ENCODE measurements at places on chromosomes 16 and 17. TPM values are rescaled to one million over a fixed set of nuclear protein-coding genes. Genes with fewer than 3 reads are reported as not detected.

- DNase-seq = peak; percentile 89
These were observed 233.6 kb downstream of the SEC14L1 start for GRCh38 chr17:77374170-77374936.

GRCh38 chr17:11986942-11987329 is 10.3 kb downstream of the ZNF18 start:
- no peak for DNase-seq

- DNase-seq = no peak
These were observed 4.4 kb downstream of the CACNA1G start for GRCh38 chr17:50564916-50565315.

- DNase-seq = no peak
These were observed 144.1 kb downstream of the RAB11FIP4 start for GRCh38 chr17:31535581-31535981.

GRCh38 chr17:62703776-62704380 is 76.4 kb downstream of the MRC2 start:
- peak; percentile 71 for DNase-seq

DNA sequence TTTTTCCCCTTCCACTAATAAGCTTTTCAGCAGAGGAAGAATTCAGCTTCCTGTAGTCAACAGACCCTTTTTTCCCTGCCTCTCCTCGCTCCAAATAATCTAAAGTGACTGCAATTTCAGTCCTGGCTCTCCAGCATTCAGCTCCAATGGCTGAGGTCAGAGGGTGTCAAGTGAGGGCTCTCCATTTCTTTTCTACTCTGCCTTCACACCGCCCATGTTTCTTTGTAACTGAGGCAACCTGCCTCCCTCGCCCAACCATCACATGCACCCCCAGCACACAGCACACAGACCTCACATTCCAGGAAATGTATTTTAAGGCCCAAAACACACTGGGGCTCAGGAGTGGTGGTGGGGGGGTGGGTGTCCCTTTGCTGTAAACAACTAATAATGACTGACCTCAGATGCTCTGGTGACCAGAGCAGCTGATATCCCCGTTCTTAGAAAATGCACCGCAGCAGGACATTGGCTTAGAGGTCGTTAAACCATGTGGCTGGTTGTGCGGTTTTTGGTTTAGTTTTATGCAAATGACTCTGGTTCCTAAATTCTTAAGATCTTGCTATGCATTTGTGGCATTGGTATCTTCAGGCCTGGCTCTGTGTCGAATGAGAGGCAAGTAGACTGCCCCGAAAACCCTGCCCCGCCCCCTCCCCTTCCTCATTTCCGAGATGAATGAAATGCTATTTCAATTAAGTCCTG is 203.6 kb downstream of the ZFHX3 start:
- DNase-seq = peak; percentile 58

GRCh38 chr16:426906-427249 is 1.4 kb downstream of the RAB11FIP3 start:
- DNase-seq = no peak

GRCh38 chr16:5024632-5025031 is 9.1 kb downstream of the NAGPA start:
- no peak for DNase-seq

DNA sequence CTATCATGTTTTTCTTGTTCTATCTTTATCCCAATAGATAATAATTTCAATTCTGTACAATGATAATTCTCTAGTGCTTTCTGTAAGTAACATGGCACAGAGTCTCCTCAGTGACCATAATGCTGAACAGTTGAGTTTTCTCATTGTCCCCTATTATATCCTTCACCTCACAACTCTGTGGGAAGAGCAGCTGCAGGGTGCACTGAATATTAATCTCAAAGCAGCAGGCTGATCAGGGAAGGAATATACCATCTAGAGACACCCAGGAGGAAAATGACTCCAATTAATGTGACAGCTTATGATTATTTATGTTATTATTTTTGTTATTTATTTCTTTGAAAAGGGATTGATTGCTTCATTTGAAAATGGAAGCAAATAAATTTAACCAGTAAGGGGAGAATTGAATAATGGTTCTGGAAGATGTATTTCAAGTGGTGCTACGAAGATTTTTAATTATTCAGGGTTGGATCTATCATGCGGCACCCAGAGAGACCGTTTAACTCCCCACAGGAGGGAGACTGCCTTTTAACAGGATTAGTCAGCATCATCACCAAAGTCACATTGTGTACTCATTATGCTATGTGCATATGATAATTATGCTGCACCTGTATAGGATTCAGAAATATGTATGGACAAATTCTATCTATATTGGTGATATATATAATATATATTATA is 1015.7 kb upstream of the GOT2 start:
- no peak for DNase-seq

- DNase-seq = no peak
These were observed 1.3 kb upstream of the TNFRSF17 start for GRCh38 chr16:11963706-11964105.

- no peak for DNase-seq
These were observed 103.0 kb downstream of the SNX29 start for GRCh38 chr16:12079412-12079965.

GRCh38 chr17:68291836-68292688 is 767 bp downstream of the ARSG start:
- peak; percentile 98 for DNase-seq

GRCh38 chr17:3895354-3895753 is 2.5 kb upstream of the CAMKK1 start:
- no peak for DNase-seq

DNA sequence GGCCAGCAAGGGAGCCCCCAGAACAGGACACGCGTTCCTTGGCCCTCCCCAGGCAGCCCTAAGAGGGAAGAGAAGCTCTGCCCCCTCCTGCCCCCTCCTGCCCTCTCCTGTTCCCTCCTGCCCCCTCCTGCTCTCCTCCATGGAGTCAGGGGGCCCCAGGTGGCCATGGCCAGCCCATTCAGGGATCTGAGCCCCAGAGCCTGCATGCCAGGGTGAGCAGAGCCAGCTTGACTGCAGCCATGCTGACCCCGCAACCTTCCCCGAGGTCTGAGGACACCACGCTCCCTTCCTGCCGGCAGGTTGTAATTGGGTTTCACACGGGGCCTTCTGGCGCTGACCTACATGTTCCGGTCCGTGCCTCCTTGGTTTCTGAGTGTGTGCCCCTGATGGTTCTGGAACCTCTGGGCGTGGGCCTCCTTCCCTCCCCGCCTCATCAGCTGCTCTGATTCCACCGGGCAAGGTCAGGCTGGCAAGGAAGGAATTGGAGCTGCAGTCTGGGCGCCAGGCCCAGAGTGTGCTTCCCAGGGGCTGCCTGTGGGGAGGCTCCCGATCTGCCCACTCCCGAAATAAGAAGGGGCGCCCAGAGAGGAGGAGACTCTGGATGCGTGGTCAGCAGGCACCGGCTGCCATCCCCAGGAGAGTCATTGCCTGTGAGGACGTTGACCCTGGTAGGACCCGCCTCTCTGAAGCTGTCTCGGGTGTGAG is 23.7 kb upstream of the NPTX1 start:
- DNase-seq = no peak

DNA sequence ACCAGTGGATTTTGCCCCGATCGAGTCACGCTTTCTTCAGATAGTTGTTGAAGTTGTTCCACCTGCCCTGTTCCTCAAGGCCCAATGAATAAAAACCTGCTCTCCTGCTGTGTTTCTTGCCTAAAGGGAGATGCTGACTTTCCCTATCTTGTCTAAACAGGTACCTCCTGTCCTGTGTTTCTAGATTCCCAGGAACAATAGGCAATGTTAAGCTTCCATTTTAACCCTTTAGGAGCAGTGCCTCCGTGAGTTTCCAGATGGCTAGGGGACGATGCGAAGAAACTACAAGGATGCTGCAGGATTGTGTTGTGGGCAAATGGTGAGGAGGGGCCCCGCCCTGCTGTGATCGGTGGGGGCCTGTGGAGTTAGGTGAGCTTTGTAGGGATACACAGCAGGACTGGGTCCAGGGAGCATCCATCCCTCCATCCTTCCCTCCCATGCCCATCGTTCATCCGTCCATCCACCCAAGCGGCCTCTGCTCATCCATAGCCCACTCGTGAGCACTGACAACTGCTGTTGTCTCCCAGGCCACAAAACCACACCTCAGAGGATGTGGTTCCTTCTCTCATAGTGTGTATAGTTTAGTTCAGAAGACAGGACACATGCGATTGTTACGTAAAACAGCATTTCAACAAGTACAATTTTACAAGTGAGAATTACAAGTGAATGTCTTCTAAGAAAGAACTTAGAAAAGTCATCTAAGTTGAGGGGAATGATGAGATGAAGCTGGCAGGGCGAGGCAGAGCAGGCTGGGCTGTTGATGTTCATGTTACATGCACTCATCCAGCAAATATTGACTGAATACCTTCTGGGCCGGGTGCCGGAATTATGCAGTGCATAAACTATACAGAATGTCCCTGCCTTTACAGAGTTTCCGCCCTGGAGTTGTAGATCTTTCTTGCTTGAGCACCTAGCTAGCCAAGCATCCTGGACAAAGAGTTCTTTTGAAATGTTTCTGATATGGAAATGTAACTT is 5.2 kb downstream of the ARSG start:
- peak; percentile 97 for DNase-seq

GRCh38 chr17:77432034-77432661 is 291.4 kb downstream of the SEC14L1 start:
- no peak for DNase-seq

- DNase-seq = peak; percentile 37
These were observed 95.7 kb upstream of the METRNL start for GRCh38 chr17:82983510-82984248.

- no peak for DNase-seq
These were observed 3.0 kb downstream of the ALKBH5 start for GRCh38 chr17:18186627-18186982.

GRCh38 chr16:76943921-76944320 is 247.1 kb upstream of the MON1B start:
- DNase-seq = no peak

DNA sequence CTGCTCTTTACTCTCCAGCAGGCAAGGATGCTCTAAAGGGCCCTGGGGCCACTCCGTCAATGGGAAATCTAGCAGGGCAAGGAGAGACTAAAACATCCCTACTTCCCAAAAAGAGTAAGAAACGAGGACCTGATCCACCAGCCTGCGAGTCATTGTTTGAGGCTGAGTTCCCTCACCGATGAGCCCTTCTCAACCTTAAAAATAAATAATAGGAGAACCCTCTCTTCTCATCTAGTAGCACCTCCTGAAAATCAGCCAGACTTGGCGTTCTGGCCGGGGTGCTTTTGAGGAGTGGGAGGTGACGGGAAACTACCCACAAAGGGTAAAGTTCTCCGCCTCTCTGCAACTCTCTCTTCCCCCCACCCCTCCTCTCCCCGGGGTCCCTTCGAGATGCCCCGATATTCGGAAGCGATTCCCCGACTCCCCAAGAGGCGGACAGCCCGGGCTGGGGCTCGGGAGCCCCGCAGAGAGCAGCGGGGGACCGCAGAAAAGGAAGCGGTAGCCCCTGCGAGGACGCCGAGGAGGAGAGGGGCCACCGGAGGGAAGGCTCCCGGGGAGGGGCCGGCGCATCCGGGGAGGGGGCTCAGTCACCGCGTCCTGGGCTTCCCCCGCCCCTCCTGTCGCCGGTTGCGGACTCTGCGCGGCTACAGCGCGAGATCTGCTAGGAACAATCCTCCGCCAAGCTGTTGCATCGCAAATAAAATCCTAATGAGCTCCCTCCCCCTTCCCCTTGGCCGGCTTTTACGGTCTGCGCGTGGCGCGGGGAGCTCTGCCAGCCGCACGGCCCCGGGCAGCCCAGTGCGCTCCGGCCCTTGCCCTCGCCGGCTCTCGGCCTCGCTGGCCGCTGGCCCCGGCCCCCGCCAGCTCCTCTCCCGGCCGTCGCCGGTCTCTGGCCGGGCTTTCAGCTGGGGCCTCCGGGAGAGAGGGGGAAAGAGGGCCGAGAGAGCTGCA is 1.3 kb downstream of the HOXB9 start:
- DNase-seq = peak; percentile 58

DNA sequence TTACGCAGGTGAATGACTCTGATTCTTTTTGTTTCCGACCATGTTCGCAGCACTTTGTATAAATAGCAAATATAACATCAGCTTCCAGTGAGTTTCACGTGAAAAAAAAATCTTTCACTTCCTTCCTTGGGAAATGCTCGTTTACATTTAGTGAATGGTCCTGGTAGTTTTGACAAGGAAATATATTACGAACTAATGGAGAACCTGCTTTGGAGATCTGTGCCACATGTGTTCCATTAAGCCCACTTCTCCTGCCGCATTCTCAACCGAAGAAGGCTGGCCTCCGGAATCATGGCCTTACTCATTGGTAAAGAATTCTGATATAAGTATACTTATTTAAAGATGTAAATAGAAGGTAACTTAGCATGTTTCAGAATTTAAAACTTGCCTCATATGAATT is 3.6 kb downstream of the CRAMP1 start:
- no peak for DNase-seq

DNA sequence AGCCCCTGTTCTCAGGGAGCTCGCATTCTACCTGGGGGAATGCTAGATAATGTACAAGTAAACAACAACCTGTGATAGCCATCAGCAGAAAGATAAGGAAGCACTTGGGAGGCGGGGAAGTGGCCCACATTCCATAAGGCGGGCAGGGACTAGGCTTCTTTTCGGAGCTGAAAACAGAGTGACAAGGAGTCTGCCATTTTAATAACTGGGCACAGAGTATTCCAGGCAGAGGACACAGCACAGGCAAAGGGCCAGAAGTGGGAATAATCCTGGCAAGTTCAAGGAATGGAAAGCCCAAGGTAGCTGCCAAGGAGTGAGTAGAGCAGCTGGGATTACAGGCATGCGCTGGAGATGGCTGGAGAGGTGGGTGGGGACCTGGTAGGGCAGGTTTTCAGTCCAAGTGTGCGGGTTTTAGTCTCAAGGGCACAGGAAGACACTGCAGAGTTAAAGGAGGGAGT is 24.3 kb downstream of the USP43 start:
- no peak for DNase-seq

GRCh38 chr17:27236717-27237315 is 57.1 kb upstream of the WSB1 start:
- peak; percentile 85 for DNase-seq

GRCh38 chr16:55563797-55564196 is 2.7 kb upstream of the CAPNS2 start:
- no peak for DNase-seq

- DNase-seq = no peak
These were observed 161.9 kb downstream of the WSCD1 start for GRCh38 chr17:6231886-6232731.

- DNase-seq = no peak
These were observed 110.4 kb downstream of the VAT1L start for GRCh38 chr16:77898671-77899211.

GRCh38 chr17:41966463-41967140 is at the start of gene CNP:
TSS of gene CNP (plus strand) at chr17:41966795. CDS start at chr17:41966885, 90 bp downstream.
- peak; percentile 93 for DNase-seq

The SYNRG gene
- 90.8 TPM for total RNA-seq

The HIC1 gene
- 88.5 TPM for total RNA-seq

The SOX15 gene
- 0.21 TPM for total RNA-seq

The HBA1 gene
- total RNA-seq = not detected

The CDH11 gene
- not detected for total RNA-seq

The DCUN1D3 gene
- total RNA-seq = 18.1 TPM

All from activated CD8-positive, alpha-beta memory T cell treated with anti-CD3 and anti-CD28 coated beads, Interleukin-2, amount 10 ng/mL, durations not matched to agents 7 days and 5 days (primary cell).